Head of caudate nucleus (tissue), 42 donors: ENCODE measurements at places on chromosomes 6 and 20.
A peak's percentile ranks its signal among the peaks of the same experiment; 100 is the strongest.

DNA sequence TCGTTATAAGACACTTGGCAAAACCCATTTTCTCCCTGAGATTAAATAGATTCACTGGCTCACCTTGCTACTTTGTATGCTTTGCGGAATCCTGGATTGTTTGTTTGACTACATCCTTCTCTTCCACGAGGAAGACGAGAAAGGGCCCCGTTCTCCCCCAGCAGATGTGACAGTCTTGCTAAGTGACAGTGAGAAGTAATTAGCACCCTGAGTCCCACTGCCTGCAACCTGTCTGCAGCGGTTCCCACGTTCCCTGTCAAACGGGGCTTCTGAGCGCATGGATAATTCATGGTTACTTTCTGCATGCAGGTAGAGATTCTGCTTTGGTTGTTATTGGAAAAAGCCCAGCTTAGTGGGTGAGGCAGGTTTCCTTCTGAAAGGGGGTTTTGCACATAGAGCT lies 163.7 kb downstream of the CDH26 start:
- DNase-seq: no peak

GRCh38 chr6:108176281-108177089 lies 10.7 kb downstream of the NR2E1 start:
- no peak for DNase-seq

DNA sequence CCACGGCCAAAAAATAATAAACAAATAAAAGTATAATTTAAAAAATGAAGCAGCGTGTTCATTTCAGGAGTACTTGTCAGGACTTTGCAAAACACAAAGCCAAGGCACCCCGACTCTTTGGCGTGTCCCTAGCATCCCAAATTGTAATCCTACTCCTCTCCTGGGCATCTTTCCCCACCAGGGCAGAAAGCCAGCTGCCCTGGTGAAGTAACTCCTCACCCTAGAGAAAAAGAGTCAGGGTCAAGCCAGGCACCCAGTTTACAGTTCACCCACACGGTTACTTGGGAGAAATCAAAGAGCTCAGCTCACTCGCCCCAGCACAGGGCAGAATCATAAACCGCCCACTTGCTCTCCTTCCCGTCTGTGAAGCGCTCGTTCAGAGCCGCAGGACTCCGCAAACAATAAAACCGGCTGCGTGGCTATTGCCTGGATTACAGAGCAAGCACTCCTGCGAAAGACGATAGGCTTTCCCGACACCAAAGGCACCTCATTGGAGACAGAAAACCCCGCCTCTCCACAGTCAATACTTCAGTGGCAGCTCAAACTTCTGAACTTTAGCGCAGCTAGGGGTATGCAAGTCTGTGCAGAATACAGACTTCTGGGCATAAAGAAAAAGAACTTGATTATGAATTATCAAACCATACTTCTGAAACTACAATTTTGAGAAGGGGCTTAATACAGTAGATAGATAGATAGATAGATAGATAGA lies 73.0 kb upstream of the NHSL1 start:
- no peak for DNase-seq

DNA sequence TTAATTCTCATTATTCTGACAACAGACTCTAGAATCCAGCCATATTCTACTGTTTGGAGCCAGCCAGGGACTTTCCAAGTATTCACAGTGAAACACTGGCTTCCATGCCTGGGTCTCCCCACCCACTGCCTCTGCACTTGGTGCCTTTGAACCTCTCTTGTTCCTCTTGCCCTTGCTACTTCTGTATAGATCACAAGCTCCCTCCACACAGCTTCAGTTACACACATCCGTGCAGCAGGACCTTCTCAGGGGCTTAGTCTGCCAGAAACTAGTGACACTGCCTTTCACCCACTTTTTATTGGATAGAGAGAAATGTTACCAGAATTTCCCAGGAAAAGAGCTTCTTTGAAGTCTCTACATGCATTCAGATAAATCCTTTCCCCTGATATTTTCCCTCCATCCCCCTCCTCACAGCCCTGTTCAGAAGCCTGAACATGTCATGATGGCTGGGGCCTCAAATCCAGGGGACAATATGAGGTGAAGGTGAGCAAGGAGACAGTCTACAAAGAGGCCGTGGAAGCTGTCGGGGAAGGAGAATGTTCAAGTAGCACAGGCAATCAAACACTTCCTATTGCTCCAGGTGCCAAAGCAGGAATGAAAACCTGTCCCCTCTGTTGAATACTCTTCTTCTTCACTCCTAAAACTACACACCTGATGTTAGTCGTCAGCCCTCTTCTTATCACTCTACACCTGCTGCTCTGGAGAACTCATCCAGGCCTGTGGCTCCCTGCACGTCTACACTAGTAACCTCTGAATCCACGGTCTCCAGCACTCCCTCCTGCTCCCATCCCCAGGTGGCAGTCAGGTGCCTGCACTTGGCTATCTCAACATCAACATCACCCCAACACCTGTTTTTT lies 20.2 kb upstream of the HLA-DOA start:
- DNase-seq: peak; percentile 26

- DNase-seq: no peak
Measured at GRCh38 chr6:168105813-168106632, 27.0 kb upstream of the FRMD1 start.

DNA sequence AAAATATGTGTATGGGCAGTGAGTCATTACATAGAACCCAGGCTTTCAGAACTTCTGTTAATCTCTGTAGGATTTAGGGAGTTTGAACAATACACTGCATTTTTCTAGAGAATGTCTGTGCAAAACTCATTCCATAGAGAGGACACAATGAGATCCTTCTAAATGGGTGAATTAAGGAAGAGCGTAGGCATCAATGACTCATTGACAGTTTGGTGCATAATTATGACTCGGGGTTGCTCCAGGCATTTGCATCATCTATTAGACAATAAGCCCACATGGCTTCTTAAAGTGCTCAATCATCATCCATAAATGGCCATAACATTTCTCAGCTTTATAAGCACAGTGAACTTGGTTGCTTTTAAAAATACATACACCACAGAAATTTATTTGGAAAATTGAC lies 625.5 kb downstream of the CDH26 start:
- peak; percentile 52 for DNase-seq

- DNase-seq: no peak
Measured at GRCh38 chr6:121515630-121516265, 80.3 kb downstream of the GJA1 start.

DNA sequence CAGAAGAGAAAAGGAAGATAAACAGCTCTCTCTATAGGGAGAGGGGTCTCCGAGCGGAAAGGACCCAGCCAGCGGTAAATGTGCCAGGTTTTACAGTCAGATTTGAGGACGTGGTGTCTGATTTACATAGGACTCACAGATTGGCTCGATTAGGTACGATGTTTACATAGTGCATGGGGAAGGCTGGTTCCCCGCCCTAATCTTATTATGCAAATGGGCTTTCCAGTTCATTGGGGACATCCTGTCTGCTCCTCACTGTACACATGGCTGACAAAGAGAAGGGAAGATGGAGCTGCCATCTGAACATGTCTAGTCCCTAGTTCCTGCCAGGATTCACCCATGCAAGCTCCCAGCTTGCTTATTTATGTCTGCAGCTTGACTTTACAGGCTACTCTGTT lies 119.9 kb downstream of the RNF144B start:
- no peak for DNase-seq

DNA sequence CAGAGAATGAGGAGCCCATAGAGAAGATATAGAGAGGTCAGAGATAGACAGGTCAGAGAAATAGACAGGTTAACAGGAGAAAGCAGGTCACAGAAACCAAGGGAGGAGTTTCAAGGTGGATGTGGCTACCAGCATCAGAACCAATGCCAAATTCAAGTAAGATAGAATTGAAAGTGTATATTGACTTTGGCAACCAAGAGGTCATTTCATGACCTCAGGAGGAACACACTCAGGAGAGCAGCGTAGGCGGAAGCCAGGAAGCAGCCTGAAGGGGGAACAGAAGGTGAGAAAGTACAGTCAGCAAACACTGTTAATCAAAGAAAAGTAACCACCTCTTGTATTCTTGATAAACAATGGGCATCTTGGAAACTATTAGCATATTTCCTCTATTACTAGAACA lies 33.9 kb upstream of the ALDH8A1 start:
- no peak for DNase-seq

DNA sequence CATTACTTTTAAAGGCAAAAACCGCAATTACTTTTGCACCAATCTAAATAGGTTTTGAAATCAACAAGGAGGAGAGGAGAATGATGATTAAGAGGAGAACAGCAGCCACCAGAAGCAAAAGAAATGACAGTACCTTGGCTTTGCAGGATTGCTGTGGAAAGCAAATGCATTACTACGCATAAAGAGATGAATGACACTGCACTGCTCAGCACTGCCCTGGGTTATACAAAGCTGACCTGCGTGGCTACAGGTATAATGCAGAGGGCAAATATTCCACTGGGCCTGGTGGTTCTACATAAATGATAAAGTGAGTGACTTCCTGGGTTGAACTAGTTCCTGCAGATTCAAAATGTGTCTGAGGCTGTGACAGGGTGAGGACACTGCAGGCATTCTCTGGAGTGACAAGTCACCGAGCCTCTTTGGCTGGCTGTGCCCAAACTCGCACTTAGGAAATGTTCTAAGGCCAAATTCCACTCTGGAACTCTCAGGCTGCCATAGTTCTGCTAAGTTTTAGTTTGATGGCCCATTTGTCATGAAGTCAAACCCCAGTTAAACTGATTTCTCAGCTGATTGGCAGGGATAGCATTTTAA lies 78.6 kb downstream of the INSM1 start:
- DNase-seq: no peak

GRCh38 chr6:130966344-130966980 lies 96.6 kb downstream of the EPB41L2 start:
- no peak for DNase-seq

- no peak for DNase-seq
Measured at GRCh38 chr6:139017227-139017626, 11.3 kb upstream of the ABRACL start.

DNA sequence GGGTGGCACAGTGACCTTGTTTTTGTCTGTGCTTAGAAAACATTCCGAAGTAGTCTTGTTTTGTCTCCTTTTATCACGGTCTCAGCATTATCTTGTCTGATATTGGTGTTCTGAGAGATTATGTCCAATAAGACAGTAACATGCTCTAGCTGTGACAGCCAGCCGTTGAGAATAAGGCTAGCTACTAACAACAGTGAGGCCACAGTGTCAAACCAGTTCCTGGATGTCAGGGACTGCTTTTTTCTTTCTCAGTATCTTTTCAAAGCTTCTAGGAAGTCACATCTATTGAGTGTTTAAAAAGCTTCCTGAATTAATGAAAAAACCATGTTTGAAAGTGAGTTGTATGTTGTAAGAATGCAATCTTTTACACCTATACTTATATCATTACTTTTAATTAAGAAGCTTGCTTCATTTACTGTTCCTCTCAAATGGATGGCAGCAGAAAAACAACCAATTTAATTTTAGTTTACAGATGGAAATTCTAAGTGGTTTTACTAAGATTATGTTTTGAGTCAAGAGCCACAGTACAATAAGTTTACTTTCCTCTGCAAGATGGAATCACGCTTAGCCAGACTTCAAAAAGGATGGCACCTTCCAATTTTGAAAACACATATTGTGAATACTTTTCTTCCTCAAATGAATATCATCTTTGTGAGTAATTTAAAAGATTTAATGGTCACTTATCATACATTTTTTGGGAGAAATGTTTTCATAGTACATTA lies 53.1 kb downstream of the MAP3K7 start:
- DNase-seq: no peak

DNA sequence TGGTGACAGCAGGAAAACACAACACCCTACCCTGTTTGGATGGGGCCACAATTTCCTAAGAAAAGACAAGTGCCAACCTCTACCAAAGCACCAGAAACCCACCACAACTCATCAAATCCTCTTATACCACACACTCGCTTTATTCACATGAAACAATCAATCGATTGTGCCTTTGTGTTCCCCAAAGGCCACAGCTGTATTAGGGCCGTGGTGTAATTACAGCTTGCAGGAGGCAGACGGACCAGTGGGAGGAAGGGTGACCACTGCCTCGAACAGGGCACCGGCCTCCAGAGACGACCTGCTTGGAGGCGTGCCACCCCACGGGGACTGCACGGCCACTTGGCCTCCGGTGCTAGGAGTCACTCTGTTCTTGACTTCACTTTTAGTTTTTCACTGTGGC lies 264.1 kb downstream of the FOXC1 start:
- DNase-seq: peak; percentile 33

DNA sequence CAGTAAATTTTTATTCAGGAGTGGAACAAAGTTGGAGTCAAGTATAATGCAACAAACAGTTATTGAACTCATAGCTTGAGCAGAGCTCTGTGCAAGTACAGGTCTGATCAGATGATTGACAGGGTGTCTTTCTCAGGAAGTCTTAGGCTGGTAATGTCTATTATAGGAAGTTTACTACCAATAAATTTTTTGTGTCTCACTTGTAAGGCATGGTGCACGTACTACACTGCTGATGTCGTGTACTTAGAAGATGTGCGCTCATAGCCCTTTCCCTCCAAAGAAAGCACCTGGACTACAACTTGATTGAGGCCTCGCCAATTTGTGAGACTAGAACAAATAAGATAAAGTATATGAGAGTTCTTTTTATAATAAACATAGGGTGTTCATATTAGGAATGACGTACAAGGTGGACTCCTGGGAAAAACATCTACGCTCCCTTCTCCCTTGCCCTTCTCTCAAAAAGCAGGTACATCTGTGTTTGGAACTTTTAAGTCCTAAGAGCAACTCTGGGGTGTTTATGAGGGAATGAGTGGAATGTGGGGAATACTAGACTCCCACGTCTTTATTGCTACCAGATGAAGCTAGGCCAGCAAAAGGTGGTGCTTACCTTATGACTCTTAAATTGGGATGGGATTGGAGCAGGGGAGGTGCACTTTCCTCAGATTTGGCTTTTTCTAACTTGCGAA lies 1.5 kb downstream of the NDUFAF5 start:
- DNase-seq: no peak

GRCh38 chr6:43074847-43075669 lies 1.1 kb upstream of the PTK7 start:
- no peak for DNase-seq

DNA sequence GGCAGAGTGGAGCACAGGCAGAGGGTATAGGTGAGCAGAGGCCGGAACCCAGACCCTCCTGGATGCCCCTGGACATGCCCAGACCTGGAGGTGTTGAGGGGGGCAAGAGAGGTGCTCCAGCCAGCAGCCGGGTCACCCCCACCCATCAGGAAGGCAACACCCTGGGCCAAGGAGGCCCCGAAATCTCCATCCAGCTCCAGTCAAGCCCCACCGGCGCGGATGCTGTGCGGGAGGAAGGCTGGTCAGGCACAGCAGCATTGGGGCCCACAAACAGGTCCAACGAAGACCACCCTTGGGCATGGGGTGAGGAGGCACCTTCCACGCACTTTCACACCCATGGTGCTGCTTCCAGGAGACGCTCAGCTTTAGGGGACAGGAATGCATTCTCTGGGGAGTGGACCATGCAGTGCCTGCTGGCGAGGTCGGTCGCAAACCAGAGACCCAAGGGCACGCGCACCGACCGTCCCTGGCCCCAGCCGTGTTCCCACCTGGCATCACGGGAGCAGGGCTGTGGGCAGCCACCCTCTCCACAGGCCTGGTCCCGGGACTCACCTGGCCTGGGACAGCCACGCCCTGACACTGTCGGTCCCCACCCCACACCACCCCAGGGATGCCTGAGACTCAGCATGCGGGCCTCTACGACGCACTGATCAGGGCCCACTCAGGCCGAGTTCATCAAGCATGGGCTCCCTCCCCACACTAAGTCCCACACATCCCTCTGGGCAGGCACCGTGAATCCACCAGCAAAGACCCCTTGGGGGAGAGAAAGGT lies 43.6 kb upstream of the ZBP1 start:
- peak; percentile 10 for DNase-seq
